Thymus (tissue), 14 donors: ENCODE measurements at places on chromosomes 12 and 14. TPM values are rescaled to one million over a fixed set of nuclear protein-coding genes. Genes with fewer than 3 reads are reported as not detected.

FAM181A gene
- total RNA-seq, result not detected

SLC35F4 gene
- total RNA-seq, result not detected

TAS2R50 gene
- 0.47 TPM for total RNA-seq

SH2B3 gene
- 8.4 TPM for total RNA-seq

TOX4 gene
- 25.1 TPM for total RNA-seq

MIPOL1 gene
- 2.5 TPM for total RNA-seq

- DNase-seq, result peak; percentile 42
- H3K27ac ChIP-seq, result no peak overlapping the region
- H3K27me3 ChIP-seq, result no peaks in the 10 kb centered on the region
- H3K36me3 ChIP-seq, result no peaks in the 10 kb centered on the region
Observed at GRCh38 chr12:7460375-7461259, 16.7 kb upstream of the CD163L1 start.

GRCh38 chr12:77979597-77980250 lies 149.0 kb downstream of the NAV3 start:
- no peak overlapping the region for H3K27ac ChIP-seq
- no peaks in the 10 kb centered on the region for H3K36me3 ChIP-seq
- no peak overlapping the region for H3K4me3 ChIP-seq
- H3K27me3 ChIP-seq, result no peaks in the 10 kb centered on the region
- H3K4me1 ChIP-seq, result no peaks in the 10 kb centered on the region

GRCh38 chr14:24366721-24367513 lies 1.1 kb upstream of the NFATC4 start:
- H3K36me3 ChIP-seq, result no peaks in the 10 kb centered on the region
- peaks cover 41% of the 10 kb centered on the region for H3K4me1 ChIP-seq
- H3K27ac ChIP-seq, result peak overlapping the region; percentile 56
- peaks cover 36% of the 10 kb centered on the region for H3K27me3 ChIP-seq
- peak; percentile 84 for DNase-seq

GRCh38 chr14:93113678-93114067 lies 2.1 kb downstream of the ITPK1 start:
- H3K27ac ChIP-seq, result no peak overlapping the region
- H3K4me3 ChIP-seq, result no peak overlapping the region
- H3K27me3 ChIP-seq, result no peaks in the 10 kb centered on the region
- H3K36me3 ChIP-seq, result no peaks in the 10 kb centered on the region

DNA sequence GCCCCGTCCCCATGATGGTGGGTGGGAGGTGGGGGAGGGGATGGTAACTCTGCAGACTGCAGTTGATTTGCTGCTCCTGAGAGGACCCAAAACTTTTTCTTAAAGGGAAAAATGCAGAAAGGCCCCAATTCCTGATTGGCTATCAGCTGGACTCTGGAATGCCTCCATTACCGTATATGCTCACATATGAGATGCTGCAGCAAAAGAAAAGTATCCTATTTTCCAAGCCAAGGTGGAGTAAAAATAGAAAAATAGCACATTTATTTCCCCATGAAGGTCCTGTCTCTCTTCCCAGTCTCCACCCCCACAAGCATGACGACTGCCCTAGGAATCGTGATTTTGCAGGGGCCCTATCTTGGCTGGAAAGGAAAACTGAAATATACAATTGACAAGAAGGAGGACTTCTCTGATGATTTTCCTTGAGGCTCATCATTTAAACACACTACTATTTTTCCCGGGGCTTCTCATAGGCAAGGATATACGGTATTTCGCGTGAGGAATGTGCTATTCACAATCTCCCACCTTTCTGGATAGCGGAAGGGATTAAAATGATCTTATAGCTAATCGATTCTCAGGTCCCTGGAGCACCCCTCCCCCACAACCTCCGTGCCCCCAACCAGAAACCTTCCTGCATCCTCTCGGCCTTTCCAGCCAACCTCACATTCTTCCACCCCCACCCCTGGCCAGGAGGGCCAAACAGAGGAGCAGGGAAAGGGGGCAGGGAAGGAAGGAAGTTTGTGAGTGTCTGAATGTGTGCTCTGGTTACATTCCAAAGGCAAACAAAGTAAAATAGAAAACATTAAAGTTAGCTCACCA lies 138.9 kb upstream of the CCND2 start:
- DNase-seq, result no peak
- H3K4me3 ChIP-seq, result no peak overlapping the region
- H3K27me3 ChIP-seq, result no peaks in the 10 kb centered on the region
- no peak overlapping the region for H3K27ac ChIP-seq
- peaks cover 11% of the 10 kb centered on the region for H3K4me1 ChIP-seq

GRCh38 chr12:54006559-54007220 lies 2.1 kb upstream of the HOXC8 start:
- peaks cover 6% of the 10 kb centered on the region for H3K4me1 ChIP-seq
- peaks cover 85% of the 10 kb centered on the region for H3K27me3 ChIP-seq
- no peak overlapping the region for H3K27ac ChIP-seq
- H3K36me3 ChIP-seq, result no peaks in the 10 kb centered on the region
- no peak for DNase-seq

GRCh38 chr14:65349100-65349499 lies 63.4 kb upstream of the FUT8 start:
- H3K27ac ChIP-seq, result no peak overlapping the region
- H3K4me3 ChIP-seq, result no peak overlapping the region
- H3K4me1 ChIP-seq, result no peaks in the 10 kb centered on the region

GRCh38 chr14:93183596-93184317 lies 940 bp downstream of the MOAP1 start:
- no peak for DNase-seq
- peak overlapping the region; percentile 96 for H3K4me3 ChIP-seq
- H3K36me3 ChIP-seq, result peaks cover 16% of the 10 kb centered on the region
- peaks cover 14% of the 10 kb centered on the region for H3K4me1 ChIP-seq
- H3K27me3 ChIP-seq, result no peaks in the 10 kb centered on the region

GRCh38 chr12:28552251-28552970 lies 362.2 kb downstream of the CCDC91 start:
- H3K4me1 ChIP-seq, result no peaks in the 10 kb centered on the region
- H3K27me3 ChIP-seq, result no peaks in the 10 kb centered on the region
- no peak for DNase-seq
- H3K36me3 ChIP-seq, result no peaks in the 10 kb centered on the region

- H3K36me3 ChIP-seq, result no peaks in the 10 kb centered on the region
- no peak for DNase-seq
- H3K4me1 ChIP-seq, result peaks cover 5% of the 10 kb centered on the region
- H3K27ac ChIP-seq, result no peak overlapping the region
- no peak overlapping the region for H3K4me3 ChIP-seq
Observed at GRCh38 chr12:93060666-93061472, 131.8 kb upstream of the EEA1 start.

DNA sequence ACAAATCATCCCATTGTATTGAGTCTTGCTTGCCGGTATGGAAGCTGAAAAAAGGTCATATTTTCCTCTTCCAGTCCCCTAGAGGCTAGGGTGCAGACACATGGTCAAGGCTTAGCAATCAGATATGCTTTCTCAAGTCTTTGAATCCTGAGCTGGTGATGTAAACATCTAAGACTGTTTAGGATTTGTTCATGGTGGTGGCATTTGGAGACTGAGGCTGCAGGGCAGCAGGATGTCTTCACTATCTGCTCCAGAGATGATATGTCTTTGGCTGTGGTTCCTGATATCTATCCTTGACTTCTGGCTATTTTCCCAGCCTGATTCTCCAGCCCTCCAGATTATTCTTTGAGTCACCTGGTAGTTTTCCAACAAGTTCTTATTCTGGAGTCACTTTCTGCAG lies 50.5 kb upstream of the DACT1 start:
- H3K4me1 ChIP-seq, result no peaks in the 10 kb centered on the region
- no peak overlapping the region for H3K27ac ChIP-seq
- no peak for DNase-seq
- no peaks in the 10 kb centered on the region for H3K27me3 ChIP-seq
- H3K4me3 ChIP-seq, result no peak overlapping the region

DNA sequence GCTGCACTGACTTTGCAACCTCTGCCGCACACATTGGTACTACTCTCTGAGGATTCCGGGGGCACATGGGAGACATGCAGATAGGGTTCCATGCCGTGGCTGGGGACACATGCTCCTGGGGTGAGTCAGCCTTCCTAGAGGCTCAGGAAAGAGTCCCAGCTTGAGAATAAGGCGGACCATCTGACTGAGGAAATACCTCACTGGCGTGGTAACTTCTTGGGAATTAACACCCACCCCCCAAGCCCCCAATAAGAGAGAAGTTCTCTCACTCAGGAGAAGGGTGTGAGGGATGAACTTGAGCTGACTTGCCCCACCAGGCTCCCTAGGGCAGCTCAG lies 23.2 kb downstream of the PLXNC1 start:
- peaks cover 71% of the 10 kb centered on the region for H3K4me1 ChIP-seq
- no peak overlapping the region for H3K27ac ChIP-seq
- peaks cover 55% of the 10 kb centered on the region for H3K27me3 ChIP-seq
- H3K4me3 ChIP-seq, result no peak overlapping the region
- no peaks in the 10 kb centered on the region for H3K36me3 ChIP-seq

GRCh38 chr12:70040141-70040540 lies 203.1 kb upstream of the CNOT2 start:
- no peak overlapping the region for H3K4me3 ChIP-seq
- H3K36me3 ChIP-seq, result no peaks in the 10 kb centered on the region
- H3K27ac ChIP-seq, result no peak overlapping the region

GRCh38 chr12:122614839-122615238 lies 87.8 kb downstream of the KNTC1 start:
- no peak for DNase-seq
- peaks cover 73% of the 10 kb centered on the region for H3K36me3 ChIP-seq
- H3K4me3 ChIP-seq, result no peak overlapping the region
- H3K4me1 ChIP-seq, result no peaks in the 10 kb centered on the region

DNA sequence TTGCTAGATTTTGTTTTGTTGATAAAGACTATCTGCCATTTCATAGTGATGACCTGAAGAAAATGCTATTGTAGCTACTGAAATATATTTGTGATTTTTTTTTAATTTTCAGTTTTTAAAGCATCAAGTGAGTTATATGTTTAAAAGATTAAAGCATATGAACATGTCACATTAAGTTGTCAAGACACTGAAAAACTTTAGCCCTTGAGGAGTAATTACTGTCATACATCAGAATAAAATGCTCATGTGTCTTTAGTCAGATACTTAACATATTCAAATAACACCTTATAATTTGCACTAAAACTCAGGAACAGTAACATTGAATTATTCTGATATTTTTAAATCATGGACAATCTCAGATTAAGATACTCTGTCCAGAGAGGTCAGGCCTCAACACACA lies 108.1 kb upstream of the ATXN7L3B start:
- no peaks in the 10 kb centered on the region for H3K27me3 ChIP-seq
- no peak overlapping the region for H3K4me3 ChIP-seq
- H3K36me3 ChIP-seq, result no peaks in the 10 kb centered on the region
- no peak for DNase-seq
- H3K27ac ChIP-seq, result no peak overlapping the region

- H3K36me3 ChIP-seq, result no peaks in the 10 kb centered on the region
- no peaks in the 10 kb centered on the region for H3K4me1 ChIP-seq
- no peak overlapping the region for H3K27ac ChIP-seq
- DNase-seq, result no peak
- H3K4me3 ChIP-seq, result no peak overlapping the region
Observed at GRCh38 chr12:80643961-80644360, 63.5 kb upstream of the MYF6 start.

DNA sequence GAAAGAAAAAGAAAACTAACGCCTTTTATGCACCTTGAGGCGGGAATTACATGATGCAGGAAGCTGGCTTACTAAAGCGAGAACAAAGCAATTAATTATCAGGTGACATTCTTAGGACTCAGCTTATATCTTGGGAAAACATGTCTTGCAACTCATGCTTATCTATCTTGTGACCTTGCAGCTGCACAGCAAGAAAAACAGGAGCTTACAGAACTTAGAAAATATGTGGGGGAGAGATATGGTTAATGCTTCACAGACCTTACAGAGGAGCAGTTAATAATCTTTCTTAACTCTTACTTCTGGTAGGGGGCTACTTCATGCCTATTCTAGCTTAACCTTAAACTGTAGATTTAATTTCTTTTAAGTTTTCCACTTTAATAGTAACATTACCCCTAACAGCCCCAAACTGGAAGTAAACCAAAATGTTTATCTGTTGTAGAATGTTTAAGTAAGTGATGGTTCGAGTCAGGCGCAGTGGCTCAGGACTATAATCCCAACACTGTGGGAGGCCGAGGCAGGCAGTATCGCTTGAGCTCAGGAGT lies 13.2 kb upstream of the OR11G2 start:
- no peaks in the 10 kb centered on the region for H3K36me3 ChIP-seq
- DNase-seq, result no peak
- no peak overlapping the region for H3K27ac ChIP-seq
- no peak overlapping the region for H3K4me3 ChIP-seq
- H3K4me1 ChIP-seq, result no peaks in the 10 kb centered on the region
- no peaks in the 10 kb centered on the region for H3K27me3 ChIP-seq

- H3K4me3 ChIP-seq, result peak within 1 kb of the TSS; percentile 60
- H3K27me3 ChIP-seq, result peaks cover 40% of the 10 kb centered on the region
- DNase-seq, result no peak
- peaks cover 33% of the 10 kb centered on the region for H3K4me1 ChIP-seq
- H3K27ac ChIP-seq, result peak within 1 kb of the TSS; percentile 46
Observed at GRCh38 chr12:6827982-6828780, at the start of gene P3H3. TSS of gene P3H3 (plus strand) at chr12:6828407. CDS start at chr12:6828441, 34 bp downstream.

GRCh38 chr14:99909513-99910064 lies 116.4 kb downstream of the EML1 start:
- DNase-seq, result no peak
- H3K4me1 ChIP-seq, result no peaks in the 10 kb centered on the region
- H3K4me3 ChIP-seq, result no peak overlapping the region
- no peaks in the 10 kb centered on the region for H3K36me3 ChIP-seq
- no peaks in the 10 kb centered on the region for H3K27me3 ChIP-seq

DNA sequence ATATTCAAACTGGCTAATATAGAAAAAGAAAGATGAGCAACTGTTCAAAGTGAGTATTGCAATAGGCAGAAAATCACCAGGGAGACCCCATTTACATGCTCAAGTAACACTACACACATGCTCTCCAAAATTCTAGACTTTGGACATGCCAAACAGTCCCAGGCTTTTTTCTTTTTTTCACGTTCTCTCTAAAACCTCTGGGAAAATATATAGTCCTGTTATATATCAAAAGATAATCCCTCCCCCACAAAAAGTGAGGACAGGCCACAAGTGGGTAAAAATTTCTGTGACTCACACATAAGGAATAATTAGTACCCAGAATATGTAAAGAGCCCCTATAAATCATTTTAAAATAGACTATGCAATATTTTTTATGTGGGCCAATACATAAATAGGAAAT lies 55.2 kb downstream of the EFCAB11 start:
- DNase-seq, result no peak
- H3K4me1 ChIP-seq, result no peaks in the 10 kb centered on the region
- no peak overlapping the region for H3K27ac ChIP-seq
- H3K4me3 ChIP-seq, result no peak overlapping the region
- H3K36me3 ChIP-seq, result no peaks in the 10 kb centered on the region
- H3K27me3 ChIP-seq, result no peaks in the 10 kb centered on the region

DNA sequence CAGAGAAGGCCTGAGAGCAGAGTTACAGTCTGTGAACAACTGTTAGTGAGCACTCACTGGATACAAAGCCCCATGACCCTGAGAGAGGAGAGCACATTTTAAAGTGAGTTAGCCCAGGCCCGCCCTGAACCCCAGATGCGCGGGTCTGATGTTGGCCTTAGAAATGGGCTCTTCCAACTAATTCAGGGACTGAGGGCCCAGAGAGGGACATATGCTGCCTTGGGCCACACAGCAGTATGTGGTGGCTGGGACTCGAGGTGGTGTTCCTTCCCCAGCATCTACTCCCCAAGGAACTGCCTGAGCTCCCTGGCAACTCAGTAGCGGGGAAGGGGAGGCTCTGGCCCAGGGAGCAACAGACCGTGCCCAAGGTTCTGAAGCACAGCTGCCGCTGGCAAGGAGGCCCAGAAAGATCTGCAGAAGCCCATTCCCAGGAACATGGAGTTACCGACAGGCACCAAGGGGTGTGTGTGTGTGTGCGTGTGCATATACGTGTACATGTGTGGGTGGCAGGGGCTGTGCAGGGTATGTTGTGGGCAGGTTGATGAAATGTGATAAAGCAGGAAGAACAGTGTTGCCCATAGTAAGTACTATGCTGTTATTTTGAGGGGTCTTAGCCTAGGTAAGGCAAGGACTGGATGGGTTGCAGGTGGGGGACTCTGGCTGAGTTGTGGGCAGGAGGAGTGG lies 40.5 kb downstream of the KRT80 start:
- H3K27me3 ChIP-seq, result peaks cover 6% of the 10 kb centered on the region
- H3K4me3 ChIP-seq, result no peak overlapping the region
- H3K36me3 ChIP-seq, result no peaks in the 10 kb centered on the region
